LNCaP clone FGC (cell line): ENCODE measurements at places on chromosomes 6 and 20.

GRCh38 chr6:130717657-130718056 lies 109.5 kb upstream of the SMLR1 start:
- DNase-seq: no peak

DNA sequence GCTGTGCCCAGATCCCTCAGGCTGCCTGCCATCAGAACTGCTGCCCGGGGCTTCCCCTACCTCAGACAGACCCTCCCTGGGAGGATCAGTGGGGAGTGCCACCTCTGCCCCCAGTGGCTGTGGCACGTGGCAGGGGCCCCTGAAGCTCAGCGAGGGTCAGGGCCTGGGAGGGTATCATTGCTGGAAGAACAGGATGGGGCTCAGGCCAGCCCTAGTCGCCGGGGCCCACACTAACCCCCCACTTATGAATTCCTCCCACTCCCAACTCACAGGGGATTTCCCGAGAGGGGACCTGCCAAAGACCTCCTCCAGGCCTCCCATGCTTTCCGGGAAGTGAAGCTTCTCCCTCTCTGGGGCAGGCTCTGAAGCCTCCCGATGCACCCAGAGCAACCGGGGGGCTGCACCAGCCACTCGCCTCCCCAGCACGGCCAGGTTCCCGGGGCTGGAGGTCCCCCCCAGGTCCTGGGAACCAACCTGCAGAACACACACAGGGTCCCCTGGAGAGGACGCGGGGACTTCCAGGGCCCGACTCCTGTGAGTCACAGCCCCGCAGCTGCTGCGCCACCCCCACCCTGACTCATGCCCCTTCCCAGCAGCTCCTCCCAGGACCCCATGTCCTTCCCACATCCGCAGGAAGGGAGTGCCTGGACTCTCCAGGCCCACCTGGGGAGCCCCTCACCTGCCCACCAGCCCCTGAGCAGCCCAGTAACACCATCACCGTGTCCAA lies 2.5 kb downstream of the TNFRSF6B start:
- no peak for DNase-seq

GRCh38 chr6:131761060-131761761 lies 46.6 kb upstream of the ENPP1 start:
- no peak for DNase-seq

DNA sequence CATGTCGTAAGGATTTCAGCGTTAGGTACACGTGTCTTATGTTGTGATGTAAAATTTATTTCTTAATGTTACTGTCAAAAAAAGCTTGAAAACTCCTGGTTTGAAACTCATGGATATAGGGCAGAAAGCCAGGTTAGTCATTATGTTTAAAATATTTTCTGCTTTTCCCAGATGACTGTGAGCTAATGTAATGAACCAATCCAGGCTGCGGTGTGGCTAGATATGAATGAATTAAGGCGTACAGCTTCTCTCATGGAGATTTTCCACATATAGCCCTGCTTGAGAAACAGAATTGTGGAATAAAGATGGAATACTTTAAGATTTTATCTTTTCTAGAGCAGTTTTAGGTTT lies 80.3 kb upstream of the STMND1 start:
- DNase-seq: no peak

- no peak for DNase-seq
Measured at GRCh38 chr20:11454966-11455799, 462.5 kb upstream of the BTBD3 start.

DNA sequence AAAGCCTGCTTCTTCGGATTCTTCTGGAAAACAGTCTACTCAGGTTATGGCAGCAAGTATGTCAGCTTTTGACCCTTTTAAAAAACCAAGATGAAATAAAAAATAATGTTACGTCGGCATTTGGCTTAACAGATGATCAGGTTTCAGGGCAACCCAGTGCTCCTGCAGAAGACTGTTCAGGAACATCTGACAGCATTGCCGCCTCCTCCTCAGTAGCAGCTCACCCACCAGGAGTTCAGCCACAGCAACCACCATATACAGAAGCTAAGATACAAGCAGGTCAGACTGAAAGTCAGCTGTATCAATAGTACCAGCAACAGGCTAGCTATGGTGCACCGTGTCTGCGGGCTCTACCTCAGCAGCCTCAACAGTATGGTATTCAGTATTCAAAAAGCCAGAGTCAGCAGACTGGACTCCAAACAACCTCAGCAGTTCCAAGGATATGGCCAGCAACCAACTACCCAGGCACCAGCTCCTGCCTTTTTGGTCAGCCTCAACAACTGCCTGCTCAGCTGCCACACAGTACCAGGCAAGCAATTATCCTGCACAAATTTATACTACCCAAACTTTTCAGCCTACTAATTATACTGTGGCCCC lies 51.9 kb downstream of the BTBD9 start:
- DNase-seq: no peak

DNA sequence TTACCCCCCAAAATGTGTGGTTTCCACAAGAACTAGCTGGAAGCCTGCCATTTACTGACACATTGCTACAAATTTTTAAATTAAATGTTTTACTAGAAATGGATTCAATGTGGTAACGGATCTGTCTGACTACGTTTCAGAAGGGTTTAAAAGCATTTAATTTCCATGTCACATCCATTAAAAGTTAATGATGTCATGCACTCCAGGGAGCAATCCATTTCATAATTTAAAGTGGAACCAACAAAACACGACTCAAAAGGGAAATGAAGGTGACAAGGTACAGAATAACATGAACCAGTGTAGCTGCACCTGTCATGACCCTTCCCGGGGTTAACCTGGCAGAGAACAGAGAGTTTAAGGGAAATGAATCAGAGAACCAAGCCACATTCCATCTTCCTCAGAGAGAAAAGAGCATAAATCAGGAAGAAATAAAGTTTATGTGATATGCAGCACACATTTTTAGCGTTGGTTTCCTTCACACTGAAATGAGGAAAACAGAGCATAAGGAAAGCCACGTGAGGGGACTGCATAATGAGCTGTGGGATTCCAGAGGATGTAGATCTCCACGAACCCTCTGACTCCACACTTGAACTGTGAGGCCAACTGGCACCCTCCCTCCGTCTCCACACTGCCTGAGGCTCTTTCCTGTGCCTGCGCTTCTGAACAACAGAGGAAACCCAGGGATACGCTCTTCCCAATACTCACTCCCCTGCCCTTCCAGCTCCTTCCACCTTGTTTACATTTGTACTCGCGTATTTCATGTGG lies 170.3 kb upstream of the AHI1 start:
- no peak for DNase-seq

DNA sequence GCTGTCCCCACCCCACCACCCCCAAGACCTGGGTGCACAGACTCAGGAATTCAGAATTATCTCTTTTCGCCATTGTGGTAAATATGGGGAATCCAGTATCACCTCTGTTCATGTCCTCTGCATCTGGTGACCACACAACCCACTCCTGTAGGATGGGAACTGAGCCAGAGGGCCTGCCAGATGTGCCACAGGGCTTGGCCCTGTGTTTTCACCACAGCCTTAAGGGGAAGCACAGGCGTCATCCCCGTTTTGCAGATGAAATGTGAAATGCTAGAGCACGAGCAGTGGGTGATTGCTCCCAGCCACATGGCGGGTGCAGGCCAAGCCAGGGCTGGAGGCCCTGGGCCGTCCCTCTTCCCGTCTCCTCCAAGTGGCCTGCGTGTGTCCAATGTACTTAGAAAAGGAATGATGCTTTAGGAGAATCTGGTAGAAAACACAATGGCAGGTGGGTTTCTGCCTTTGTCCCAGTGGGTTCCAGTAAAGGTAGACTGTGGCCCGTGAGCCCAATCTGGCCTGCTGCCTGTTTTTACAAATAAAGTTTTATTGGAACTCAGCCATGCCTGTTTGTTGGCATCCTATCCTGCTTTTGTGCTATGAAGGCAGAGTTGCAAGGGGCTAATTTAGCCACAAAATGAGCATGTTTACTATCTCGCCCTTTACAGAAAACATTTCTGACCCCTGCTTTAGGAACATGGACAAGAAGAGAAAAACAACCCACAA lies 309.2 kb downstream of the CDH4 start:
- no peak for DNase-seq

DNA sequence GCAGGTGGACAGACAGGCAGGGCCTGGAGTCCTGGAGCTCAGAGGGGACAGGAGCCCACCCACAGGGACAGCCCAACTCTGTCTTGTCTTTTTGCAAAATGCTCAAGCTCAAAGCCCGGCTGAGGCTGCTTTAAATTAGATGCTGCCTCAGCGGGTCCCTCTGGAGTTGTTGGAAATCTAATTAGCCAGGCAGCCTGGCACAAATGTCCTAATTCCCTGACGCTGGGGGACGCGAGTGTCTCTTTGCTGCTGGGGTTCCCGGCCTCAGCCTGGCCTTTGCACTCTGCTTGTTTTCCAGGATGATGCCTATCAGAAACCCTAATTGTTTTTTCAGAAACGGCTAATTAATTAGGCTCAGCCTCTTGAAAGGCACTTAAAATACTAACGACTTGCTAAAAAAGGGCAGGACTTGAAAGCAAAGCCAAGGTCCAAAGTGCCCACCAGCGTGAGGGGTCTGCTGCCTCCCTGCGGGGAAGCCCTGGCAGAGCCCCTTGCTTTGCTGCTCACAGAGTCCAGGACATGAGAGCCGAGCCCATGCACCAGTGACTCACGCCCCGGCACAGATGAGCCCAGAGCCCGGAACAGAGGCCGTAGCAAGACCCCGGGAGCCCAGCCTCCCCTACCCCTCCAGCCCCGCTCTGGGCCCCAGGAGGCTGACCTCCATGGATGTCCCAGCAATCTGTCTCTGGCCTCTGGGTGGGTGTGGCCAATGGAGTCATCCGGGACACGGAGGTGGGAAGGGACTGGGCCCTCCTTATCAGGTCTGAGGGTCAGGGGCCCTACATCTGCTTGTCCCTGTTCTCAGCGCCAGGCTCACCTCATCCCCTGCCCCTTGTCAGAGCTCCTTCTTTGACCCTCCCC lies 46.0 kb upstream of the BHLHE23 start:
- DNase-seq: no peak

DNA sequence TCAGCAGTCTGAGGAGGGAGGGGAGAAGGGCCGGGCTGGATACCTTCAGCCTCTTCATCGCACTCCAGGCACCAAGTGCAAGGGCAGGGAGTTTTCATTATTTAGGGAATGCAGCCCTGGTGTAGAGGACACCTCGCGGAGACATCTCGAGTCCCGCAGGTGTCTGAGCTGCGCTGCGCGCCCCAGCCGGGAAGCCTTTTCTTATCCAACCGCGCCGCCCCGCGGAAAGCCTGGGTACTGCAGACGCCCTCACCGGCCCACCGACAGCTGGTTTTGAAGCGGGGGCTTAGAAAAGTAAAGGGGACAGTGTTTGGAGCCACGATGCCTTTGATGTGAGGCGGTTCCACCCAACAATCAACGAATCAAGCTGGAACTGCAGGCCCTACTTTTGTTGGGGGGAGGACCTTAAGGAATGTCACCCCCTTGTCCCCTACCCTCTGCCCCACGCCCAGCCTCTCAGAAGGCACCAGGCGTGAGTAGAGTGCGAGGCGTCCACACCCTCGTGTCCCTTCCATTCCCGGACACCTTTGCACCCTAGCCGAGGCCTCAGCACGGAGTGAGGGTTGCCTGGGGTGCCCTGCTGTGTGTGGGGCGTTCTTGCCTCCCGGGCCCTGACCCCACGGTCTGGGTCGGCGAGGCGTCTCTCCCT lies 8.6 kb downstream of the NKX2-2 start:
- DNase-seq: no peak

DNA sequence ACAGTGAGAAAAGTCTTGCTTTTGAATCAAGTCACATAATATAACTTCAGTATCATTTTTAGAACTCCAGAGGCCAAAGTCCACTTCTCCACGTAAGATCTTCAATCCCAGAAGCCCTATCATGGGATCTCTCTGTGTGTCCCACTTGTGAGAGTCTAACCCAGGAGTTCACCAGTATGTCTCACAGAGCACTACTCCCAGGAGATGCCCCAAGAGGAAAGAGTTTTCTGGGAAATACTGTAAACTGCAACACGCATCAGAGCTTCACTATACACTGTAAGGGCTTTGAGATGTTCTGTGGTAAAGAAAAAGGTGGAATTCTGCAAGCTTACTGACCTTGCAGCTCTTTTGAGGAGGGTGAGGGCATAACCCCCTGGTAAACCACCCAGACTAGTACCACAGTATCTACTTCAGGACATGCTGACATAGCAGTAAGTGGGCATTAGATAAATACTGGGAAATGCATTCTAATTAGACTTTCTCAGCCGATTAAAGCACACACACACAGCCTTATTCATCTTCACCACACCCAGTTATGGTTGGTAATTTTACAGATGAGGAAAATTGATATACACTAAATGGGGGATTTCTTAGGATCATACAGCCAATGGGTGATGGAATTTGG lies 12.3 kb downstream of the DCBLD1 start:
- DNase-seq: no peak

DNA sequence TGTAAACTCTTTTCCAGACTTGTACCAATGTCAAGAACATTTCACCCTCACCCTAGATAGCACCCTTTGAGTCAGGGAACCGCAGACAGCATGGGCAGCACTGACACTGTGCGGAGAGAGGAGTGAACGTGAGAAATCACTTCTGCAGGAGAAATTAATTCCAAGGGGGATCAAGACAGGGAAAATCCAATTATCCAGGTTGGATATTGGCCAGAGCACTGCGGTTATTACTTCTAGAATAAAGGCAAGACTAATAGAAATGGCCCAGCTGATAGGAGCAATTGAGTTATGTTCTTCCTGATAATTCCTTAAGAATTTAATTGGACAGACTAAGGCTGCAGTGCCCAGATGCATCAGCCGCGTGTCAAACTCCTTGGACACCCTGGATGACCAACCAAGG lies 179.6 kb downstream of the SMOC2 start:
- DNase-seq: no peak

GRCh38 chr6:4093288-4093687 lies 14.4 kb upstream of the FAM217A start:
- DNase-seq: no peak

DNA sequence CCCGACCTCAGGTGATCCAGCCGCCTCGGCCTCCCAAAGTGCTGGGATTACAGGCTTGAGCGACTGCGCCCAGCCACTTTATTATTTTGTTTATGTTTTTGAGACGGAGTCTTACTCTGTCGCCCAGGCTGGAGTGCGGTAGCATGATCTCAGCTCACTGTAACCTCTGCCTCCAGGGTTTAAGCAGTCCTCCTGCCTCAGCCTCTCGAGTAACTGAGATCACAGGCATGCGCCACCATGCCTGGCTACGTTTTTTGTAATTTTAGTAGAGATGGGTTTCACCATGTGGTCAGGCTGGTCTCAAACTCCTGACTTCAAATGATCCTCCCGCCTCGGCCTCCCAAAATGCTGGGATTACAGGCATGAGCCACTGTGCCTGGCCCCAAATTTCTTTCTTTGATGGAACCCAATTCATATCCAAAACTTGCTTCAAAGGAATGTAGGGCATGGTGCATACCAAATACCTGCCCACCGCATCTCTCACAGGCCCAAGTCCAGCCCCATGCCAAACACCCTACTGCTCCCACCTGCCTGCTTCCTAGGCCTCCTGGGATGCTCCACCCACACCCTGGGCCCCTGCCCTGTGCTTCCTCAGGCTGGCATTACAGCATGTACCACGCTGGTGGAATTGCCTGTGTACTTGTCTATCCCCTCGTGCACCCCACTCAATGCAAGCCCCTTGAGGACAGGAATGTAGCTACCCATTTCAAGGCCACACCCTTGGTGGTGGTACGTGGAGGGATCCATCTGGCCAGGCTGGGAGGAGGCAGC lies 4.9 kb upstream of the HMGA1 start:
- no peak for DNase-seq
